CD4-positive, alpha-beta T cell treated with Interleukin-4 for 4 hours (primary cell): ENCODE measurements at places on chromosomes 3 and 15.

GRCh38 chr3:178246004-178246403, 290.2 kb upstream of the KCNMB2 start:
- no peak for DNase-seq

DNA sequence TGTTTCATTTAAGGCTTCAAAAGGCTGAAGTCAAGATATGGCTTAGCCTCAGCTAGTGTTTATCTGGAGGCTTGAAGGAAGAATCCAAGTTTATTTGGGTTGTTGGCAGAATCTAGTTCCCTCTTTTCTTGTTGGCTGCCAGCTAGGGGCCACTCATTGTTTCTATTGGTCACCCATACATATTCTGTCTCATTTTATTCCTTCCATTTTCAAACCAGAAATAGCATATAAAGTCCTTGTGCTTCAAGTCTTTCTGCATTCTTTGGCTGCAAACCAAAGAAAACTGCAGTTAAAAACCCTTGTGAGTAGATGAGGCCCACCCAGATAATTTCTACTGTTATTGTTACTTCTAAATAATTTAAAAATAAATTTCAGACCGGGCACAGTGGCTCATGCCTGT, 301.7 kb downstream of the OXSM start:
- no peak for DNase-seq

- DNase-seq, result no peak
These were observed 70.5 kb downstream of the PYDC2 start for GRCh38 chr3:191531434-191531972.

DNA sequence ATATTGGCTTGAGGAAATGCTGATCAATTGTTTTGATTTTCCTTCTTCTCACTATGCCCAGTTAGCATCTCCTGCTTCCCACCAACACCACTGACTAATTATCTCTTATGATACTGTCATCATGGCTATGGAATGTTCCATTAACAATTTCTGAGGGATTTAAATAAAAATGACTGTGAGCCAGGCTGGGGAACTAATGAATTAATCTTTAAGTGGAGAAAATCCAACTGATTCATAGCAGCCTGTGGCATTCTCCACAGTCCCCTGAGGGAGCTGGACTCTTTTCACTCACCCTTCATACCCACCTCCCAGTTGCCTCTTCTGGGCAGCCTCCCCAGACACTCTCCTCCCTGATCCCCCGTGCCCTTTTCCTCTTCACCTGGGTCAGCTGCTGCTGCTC, 353.6 kb downstream of the CLSTN2 start:
- no peak for DNase-seq

DNA sequence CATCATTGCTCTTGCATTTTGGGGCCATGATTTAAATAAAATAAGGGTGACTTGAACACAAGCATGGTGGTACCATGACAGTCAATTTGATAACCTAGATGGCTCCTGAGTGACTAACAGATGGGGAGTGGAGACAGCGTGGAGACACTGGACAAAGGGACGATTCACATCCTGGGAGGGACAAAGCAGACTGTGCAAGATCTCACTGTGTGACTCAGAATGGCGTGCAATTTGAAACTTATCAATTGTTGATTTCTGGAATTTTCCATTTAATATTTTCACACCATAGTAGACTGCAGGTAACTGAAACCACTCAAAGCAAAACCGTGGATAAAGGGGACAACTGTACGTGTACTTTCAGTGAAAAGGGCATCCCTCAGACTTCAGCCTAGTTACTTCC, 25.5 kb downstream of the MCCC1 start:
- no peak for DNase-seq

DNA sequence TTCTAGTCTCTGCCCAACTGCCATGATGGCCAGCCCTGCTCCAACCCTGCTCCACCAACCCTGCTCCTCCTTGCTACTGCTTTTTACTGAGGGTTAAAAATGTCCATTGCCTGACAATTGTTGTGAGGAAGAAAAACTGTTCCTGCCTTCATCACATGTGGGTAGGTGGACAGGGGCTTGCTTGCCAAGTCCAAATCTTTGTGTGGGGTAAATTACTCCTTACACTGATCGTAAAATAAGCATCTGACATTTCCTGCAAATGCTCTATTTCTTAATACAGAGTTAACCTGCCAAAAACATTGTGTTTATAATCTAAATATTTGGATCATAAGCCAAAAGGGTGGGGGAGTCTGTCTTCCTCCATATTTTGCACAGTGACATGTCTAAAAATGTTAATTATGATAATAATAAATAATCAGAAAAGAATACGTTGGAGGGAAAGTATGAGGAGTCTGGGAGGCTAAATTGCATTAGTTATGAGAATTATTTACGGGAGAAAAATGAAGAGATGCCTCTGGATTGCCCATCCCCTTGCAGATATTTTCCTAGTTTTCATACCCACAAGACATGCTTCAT, 242.5 kb upstream of the TBL1XR1 start:
- no peak for DNase-seq

GRCh38 chr3:72277710-72278109, 492.8 kb upstream of the PROK2 start:
- no peak for DNase-seq
